Activated CD8-positive, alpha-beta memory T cell treated with anti-CD3 and anti-CD28 coated beads for 1 hour (primary cell): ENCODE measurements at places on chromosomes 7 and 10.

DNA sequence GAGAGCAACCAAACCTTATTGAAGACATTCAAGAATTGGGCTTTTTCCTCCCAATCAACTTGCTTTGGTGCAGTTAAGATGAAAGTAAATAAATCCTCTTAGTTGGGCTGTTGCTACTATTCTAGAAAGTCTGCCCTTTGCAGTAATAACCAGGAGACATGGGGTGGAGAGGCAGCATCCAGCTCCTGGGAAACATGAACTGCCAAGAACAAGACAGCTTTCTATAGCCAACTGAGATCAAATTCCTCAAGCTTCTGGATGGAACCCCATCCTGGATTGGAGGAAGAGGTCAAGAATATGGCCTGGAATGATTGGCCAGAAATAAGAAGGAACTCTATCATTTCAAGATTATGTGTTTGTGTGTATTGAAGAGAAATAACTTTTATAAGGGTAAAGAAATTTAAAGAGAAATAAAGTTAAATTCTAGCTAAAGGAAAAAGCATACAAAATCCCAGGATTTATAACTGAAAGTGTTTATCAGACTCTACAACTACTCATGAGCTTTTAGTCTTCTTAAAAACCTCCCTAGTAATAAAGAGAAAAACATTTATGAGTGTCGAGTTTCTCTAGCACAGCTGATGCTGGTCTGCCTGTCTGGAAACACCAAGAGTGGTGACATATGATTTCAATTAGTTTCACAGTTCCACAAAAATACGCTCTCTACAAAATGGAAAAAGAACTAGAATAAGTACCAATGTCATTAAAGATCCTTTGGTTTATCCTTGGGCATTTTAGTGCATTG is 70.1 kb upstream of the COL1A2 start:
- DNase-seq: no peak

GRCh38 chr10:84497978-84498377 is 169.6 kb downstream of the CCSER2 start:
- DNase-seq: no peak

GRCh38 chr10:100888957-100889356 is 23.8 kb upstream of the SLF2 start:
- DNase-seq: no peak

GRCh38 chr7:6248581-6248980 is 23.8 kb downstream of the CYTH3 start:
- DNase-seq: no peak

- DNase-seq: no peak
Observed at GRCh38 chr7:152596824-152597223, 79.1 kb downstream of the XRCC2 start.

DNA sequence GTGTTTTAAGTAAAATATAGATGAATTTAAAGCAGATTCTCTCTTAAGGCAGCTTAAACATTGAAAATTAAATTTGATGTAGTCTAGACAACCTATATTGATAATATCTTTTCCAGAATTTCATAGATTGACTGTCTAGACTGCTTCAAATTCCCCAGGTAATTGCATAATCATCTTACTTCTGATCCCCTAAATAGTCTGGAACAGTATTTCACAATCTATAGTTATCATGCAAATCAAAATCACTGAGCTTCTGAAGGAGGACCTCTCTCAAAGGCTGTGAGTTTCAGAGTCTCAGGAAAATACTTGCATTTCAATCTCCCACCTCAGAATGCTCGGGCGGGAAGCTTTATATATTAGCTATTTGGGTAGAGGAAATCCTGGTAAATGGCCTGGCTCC is 87.3 kb downstream of the SEMA3A start:
- DNase-seq: no peak

DNA sequence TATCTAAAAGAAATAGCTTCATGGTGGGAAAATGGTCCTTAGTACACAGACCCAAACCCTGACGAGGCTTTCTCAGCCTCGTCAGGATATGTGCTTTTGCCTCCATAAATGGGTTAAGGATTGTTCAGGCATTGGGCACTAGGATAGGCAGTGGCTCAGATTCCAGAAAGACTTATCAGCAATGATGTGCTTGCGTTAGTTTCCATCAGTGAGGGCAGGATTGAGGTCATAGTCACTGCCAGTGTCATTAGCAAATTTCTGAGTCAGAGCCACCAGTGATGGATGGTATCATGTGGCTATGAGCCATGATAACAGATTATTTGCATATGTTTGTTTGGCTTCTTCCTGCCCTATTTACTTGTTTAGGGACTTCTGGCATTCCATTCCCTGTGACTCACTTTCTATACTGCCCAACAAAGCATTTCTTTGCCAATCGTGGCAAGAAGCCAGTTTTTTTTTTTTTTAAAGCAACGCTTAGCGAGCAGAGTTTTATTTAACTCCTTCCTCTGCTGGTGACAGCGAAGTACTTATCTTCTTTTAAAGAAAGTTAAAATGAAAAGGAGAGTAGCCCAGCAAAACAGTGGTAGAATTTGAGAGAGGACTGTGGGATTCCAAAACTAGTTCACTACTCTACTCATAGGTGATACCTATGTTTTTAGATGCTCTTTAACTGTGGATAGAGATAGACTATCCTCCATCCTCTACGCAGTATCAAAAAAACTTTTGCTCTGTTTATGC is 44.4 kb downstream of the MYPN start:
- DNase-seq: no peak

- DNase-seq: no peak
Observed at GRCh38 chr10:122864194-122864592, 15.2 kb downstream of the FAM24B start.

DNA sequence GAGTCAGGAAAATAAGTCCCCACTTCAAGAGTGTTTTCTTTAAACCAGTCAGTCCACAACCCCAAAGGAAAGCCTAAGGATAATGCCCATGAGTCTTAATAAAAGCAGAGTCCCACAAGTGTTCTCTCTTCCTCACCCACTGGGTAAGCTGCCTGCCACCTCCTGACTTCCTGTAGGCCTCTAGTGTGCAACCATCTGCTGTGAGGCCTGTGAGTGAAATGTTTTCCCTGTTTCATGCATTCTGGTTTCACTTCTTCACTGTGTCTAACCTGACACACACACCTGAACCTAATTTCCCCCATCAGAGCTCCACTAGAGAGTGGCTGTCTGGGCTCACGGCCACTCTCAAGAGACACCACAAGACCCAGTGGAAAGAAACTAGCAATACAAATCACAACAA is 38.9 kb upstream of the GDF10 start:
- no peak for DNase-seq

- DNase-seq: no peak
Observed at GRCh38 chr10:21724020-21724589, 190.1 kb downstream of the MLLT10 start.

GRCh38 chr7:115097175-115097671 is 175.3 kb downstream of the MDFIC start:
- no peak for DNase-seq

GRCh38 chr7:34750636-34751035 is 92.6 kb downstream of the NPSR1 start:
- DNase-seq: no peak

- DNase-seq: no peak
Observed at GRCh38 chr7:78020874-78021249, 222.3 kb downstream of the PHTF2 start.

GRCh38 chr10:24826009-24826408 is 102.3 kb upstream of the ARHGAP21 start:
- DNase-seq: no peak

- no peak for DNase-seq
Observed at GRCh38 chr10:64534616-64535015, 1013.4 kb downstream of the REEP3 start.

DNA sequence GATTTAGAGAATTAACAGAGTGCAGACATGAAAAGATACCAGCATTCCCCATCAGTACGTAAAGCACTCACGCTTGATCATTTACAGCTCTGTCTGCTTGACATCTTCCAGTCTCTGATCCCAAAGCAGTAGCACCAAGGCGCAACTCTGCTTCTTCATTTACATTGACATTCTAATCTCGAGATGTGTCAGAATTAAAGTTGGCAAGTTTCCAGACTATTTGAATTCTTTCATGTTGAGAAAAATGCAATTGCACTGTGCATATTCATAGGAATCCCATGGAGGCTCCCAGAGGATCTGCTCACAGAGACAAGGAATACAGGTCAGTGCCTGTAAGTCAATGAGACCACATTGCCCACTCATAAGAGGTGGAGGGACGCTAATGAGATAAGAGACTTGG is 183.9 kb downstream of the LRRN3 start:
- DNase-seq: no peak

GRCh38 chr7:90824386-90825307 is 228.5 kb downstream of the CDK14 start:
- no peak for DNase-seq

- DNase-seq: no peak
Observed at GRCh38 chr7:7323352-7323751, 141.0 kb downstream of the C1GALT1 start.

- no peak for DNase-seq
Observed at GRCh38 chr10:72694476-72695369, 2.8 kb downstream of the MCU start.

GRCh38 chr10:17169803-17170202 is 31.7 kb downstream of the TRDMT1 start:
- DNase-seq: no peak

DNA sequence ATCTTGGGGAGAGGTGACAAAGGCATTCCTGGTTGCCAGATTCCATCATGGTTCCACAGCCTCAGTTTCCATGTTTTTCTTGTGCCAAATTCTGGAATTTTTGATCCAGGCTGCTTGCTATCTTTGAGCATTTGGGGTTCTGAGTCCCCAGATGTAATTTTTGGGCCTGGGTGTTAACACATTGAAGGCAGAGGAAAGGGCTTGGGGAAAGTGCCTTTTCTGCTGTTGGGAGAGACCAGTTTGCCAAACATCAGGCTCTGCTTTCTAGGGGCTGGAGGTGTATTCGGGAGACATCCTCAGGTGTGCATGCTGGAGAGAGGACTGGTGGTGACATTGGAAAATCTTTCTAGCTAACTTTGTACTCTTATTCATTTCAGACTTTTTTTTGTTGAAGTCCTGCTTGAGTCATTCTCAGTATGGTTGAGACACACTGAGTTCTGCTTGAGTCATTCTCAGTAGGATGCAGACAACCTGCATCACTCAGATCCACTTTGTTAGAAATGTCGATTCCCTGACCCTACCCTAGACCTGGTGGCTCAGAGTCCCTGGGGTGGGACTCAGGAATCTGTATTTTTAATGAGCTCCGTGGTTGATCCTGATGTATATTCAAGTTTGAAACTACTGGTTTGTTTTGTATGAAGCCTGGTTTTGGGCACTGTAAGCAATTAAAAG is 101.0 kb downstream of the LRMDA start:
- DNase-seq: no peak

GRCh38 chr10:63713191-63714144 is 192.3 kb downstream of the REEP3 start:
- no peak for DNase-seq

- no peak for DNase-seq
Observed at GRCh38 chr7:114431189-114431588, 16.6 kb downstream of the FOXP2 start.

DNA sequence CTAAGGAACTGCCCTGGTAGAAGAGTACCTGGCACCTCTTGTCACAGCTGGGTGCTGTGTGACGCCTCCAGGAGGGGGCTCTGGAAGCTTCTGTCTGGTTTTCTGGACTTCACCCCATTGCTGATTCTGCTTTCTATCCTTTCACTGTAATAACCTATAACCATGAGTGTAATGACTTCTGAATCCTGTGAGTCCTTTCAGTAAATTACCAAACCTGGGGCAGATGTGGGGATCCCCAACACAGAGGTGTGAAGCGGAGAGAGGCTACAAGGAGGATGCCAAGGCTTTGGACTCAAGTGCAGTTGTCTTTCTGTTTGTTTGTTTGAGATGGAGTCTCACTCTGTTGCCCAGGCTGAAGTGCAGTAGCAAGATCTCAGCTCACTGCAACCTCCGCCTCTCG is 143.7 kb downstream of the SFMBT2 start:
- no peak for DNase-seq

GRCh38 chr7:15679306-15679705 is 7.2 kb downstream of the MEOX2 start:
- no peak for DNase-seq

DNA sequence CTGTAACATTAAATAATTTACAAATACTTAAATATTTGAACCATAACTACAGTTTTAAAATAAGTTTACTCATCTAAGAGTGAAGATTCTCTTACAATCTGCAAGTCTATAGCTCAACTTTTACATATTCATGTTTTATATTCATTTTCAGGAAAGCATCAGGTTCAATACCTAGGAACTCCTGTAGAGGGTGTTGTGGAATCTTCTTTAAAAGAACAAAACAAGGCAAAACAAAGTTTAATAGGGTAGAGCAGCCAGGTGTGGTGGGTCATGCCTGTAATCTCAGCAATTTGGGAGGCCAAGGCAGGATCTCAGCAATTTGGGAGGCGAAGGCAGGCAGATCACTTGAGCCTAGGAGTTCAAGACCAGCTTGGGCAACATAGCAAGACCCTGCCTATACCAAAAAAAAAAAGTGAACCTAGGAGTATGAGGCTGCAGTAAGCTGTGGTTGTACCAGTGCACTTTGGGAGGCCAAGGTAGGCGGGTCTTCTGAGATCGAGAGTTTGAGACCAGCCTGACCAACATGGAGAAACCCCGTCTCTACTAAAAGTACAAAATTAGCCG is 45.1 kb downstream of the ST8SIA6 start:
- DNase-seq: no peak

DNA sequence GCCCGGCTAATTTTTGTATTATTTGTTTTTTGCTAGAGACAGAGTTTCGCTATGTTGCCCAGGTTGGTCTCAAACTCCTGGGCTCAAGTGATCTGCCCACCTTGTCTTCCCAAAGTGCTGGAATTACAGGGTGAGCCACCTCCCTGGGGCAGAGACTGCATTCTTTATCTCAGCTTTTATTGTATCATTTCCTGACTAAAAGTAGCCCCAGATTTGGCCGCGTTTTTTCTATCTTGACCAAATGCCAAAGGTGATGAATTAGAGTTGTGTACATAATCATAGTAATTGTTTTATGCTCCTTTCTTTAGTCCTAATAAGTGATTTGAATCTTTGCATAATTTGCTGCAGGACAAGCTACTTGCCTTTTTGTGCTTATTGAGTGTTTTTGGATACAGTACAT is 3.1 kb upstream of the SMNDC1 start:
- DNase-seq: no peak

GRCh38 chr10:314381-314780 is 179.1 kb downstream of the ZMYND11 start:
- DNase-seq: no peak

DNA sequence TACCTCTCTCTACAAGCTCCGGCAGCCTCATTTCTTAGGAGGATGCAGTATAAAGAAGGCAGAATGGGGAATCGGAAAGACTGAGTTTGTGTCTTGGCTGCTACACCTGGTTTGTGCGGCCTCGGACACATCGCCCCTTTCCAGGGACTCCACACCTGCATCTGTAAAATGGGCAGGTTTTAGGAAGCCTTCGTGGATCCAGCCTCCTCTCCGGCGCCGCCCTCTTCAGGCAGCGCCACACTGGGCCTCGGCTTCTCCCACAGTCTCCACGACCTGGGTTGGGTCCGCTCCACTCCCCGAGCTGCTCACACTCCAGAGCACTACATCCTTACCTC is 341 bp downstream of the GOT1 start:
- DNase-seq: no peak
